Stimulated activated CD8-positive, alpha-beta memory T cell treated with anti-CD3 and anti-CD28 coated beads, Interleukin-2, amount 100 ng/mL, for 1 hour (primary cell): ENCODE measurements at places on chromosomes 4 and X.

- no peak for DNase-seq
Measured at GRCh38 chr4:105417624-105418023, 56.2 kb downstream of the PPA2 start.

DNA sequence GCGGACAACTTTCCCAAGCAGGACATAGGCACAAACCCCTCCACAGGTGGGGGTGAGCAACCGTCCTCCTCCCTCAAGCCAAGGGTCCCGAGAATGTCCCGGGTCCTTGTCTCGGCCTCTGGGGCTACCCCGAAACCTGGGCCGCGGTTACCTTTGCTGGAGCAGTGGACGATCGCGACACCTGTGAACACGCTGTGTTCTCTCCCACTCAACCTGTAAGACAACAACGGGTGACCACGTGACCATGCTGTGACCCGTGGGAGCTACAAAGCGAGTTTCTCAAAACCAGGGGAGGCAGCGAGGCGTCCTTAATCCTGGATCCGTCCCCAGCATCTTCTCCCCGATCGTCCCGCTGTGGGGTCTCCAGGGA lies 17.9 kb downstream of the ASMTL start:
- DNase-seq = no peak

GRCh38 chr4:153616006-153616555 lies 68.0 kb upstream of the TLR2 start:
- no peak for DNase-seq

- DNase-seq = no peak
Measured at GRCh38 chr4:153314915-153315314, 29.6 kb upstream of the MND1 start.

DNA sequence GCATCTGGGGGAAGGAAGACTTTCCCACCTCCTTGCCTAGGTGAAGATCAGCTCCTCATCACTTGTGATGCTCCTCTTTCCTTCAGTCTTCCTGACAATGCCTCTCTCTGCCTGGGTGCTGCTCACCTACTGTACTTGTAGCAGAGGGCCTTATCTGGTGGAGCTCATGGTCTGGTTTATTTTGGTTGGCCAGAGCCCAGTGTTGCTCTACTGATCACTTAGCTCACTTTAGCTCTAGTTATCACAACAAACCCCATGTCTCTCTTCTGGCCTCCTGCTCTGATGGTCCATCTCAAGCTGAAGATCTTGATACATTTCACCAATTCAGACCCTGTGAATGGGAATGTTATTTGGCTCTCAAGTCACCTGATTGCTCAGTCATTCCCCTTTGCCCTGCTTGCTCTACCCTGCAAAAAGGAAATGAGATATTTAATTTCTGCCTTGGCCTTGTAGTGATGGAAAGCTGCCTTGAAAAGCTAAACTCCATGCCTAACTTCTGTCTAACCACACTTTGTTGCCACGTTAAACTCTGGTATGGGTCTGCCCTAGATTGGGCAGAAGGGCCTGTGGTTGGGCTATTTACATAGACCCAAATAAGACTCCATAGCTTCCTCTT lies 30.3 kb upstream of the ADH1C start:
- no peak for DNase-seq

DNA sequence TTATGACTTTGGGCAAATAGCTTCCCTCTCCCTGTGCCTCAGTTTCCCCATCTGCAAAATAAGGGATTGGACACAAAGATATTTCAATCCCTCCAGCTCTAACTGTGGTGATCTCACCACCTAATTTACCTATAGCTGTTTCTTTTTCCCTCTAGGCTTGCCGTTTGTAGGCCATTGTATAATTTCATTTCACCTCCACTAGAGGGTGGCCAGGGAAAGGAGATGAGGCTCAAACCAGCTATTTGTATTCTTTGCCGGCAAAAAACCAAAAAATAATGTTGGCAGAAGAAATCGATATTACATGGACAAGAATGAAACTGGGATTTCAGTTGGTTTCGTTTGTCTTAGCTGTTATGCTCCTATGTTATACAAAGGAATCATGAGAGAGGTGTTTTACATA lies 36.1 kb upstream of the DOCK11 start:
- no peak for DNase-seq

DNA sequence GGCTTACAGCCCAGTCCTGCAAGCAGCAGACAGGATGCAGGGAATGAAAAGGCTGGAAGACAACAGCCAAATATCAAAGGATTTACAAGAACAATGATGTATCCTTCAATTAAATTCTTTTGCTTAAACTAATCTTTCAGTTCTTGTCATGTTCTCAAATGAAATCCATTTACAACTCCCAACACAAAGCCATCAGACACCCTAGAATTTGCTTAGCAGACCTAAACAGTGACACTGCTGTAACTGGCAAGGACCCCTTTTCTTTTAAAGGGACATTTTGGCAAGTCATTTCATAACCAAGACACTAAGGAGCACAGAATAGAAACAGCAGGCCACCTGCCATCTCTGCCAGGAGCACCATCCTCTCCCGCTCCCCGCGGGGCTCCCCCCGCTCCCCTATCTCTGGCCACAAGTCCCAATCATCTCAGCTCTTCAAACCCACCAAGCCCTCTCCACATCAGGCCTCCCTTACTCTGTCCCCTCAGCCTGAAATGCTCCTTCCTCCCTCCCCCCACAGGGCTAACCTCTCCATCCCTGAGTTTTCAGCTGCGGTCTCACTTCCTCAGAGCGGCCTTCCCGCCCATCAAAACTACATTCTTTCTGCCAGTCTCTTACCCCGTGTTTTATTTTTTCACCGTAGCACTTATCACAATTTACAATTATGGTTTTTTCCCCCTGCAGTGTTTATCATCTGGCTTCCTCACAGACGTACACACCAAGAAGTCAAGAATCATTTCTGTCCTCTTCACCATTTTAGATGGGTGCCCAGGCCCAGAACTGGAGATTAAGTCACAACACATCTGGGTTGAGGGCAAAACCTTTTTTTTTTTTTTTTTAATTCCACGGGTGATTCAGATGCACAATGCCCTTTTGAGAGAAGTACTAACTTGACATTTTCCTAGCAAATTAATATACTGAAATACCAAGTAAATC lies 45.8 kb downstream of the TSPAN5 start:
- no peak for DNase-seq

- DNase-seq = no peak
Measured at GRCh38 chrX:135453381-135453780, 31.6 kb downstream of the SMIM10L2A start.

- no peak for DNase-seq
Measured at GRCh38 chr4:32022071-32022470, 1301.9 kb downstream of the PCDH7 start.

GRCh38 chr4:165814256-165815020 lies 58.6 kb upstream of the TLL1 start:
- no peak for DNase-seq

DNA sequence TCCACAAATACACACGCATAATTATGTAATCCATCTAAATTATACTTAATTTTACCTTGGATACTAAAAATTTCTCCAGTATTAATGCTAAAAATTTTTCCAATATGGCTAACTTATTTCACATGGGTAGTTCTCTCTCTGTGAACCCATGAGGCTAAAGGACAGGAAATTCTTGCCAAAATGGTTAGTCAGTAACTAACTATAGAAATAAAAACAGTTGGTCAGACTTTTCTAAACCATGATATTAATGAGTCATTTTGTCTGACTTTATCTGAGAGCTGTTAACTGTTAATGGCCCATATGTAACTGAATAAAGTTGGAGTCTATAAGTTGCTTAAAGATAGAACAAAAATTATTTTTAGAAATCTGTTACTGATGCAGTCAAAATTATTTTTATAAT lies 549.4 kb downstream of the TLL1 start:
- no peak for DNase-seq

GRCh38 chrX:3449287-3449686 lies 102.8 kb upstream of the MXRA5 start:
- DNase-seq = no peak

DNA sequence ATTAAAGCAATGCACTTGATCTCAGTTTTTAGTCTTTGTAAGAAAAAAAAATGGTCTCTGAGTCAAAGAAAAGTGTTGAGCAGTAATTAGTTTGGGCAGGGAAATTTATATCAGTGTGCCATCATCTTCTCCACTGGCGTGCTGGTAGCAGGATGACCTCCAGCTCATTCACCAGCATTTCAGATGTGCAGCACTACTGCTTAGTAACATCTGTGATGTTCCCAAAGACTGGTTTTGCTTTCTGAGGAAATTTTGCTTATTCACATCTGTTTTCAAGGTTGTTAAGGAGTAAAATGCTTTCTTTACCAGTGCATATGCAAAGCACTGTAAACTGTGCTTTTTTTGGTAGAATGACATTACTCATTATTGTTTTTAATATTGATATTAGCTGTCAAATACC lies 540.4 kb downstream of the TRAM1L1 start:
- no peak for DNase-seq

DNA sequence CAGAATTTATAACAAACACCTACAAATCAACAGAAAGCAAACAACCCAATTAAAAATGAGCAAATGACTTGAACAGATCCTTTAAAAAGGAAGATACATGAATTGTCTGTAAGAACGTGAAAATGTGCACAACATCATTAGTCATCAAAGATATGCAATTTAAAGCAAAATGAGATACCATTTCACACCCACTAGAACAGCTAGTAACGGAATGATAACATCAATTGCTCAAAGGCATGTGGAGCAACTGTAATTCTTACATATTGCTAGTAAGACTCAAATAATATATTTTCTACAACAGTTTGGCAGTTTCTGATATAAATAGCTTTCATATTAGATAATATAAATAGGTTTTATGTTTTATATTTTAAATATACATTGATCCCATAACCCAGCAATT lies 82.5 kb downstream of the LCORL start:
- DNase-seq = no peak

DNA sequence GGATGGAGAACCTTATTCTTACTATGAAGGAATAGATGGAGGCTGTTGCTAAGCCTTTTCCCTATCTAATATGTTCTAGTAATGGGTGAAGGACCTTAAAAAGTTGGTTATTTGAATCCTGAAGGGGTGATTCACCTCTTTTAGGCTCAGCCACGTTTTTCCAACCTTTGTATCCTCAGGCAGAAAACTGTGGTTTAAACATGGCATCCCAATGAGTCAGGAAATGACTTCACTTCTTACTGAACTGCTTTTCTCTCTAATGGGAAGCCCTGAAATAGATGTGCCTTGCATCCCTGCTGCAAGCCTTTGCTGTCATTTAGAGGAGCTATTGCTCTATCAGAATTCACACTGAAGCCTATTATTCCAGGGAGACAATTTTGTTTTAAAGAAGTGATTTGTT lies 191.0 kb upstream of the ARX start:
- DNase-seq = no peak

DNA sequence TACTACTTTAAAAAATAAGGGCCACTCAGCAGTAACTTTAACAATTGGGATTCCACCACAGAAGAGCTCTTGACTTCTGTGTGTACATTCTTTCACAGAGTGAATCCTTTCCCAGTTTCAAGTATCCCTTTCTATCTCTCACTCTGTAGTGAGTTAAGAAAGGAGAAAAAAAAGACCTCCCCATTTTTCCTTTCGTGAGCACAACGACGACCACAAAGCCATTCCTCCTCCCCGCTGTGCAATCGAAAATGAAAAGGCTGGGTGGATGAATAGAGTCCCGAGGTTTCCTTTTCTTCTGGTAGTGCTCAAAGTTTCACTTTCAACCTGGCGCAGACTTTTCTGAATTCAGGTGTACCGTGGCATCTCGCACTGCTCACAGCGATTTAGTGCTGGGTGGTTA lies 58.0 kb downstream of the TAB3 start:
- DNase-seq = no peak

DNA sequence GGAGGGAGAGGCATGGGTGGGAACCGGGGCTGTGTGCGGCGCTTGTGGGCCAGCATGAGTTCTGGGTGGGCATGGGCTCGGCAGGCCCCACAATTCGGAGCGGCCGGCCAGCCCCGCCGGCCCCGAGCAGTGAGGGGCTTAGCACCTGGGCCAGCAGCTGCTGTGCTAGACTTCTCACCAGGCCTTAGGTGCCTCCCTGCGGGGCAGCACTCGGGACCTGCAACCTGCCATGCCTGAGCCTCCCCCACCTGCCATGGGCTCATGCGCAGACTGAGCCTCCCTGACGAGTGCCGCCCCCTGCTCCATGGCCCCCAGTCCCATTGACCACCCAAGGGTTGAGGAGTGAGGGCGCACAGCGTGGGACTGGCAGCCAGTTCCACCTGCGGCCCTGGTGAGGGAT lies 573.9 kb downstream of the TMA16 start:
- no peak for DNase-seq

- DNase-seq = no peak
Measured at GRCh38 chr4:84263415-84263814, 235.7 kb downstream of the NKX6-1 start.

DNA sequence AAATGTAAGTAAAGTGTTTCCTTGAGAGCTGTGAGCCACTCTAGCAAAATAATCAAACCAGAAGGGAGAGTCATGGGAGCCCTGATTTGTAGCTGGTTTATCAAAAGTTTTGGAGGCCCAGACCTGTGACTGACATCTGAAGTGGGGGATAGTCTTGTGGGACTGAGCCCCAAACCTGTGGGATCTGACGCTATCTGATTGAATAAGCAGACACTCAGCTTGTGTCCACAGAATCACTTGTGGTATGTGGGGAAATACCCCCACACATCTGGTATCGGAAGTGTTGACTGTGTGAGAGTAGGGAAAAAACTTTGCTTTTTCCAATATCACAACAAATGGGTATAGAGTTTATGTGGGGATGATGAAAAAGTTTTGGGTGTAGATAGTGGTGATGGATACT lies 35.4 kb downstream of the FUNDC1 start:
- DNase-seq = no peak

GRCh38 chr4:162849937-162850336 lies 316.8 kb downstream of the NAF1 start:
- no peak for DNase-seq

GRCh38 chr4:4574792-4575191 lies 32.9 kb upstream of the STX18 start:
- DNase-seq = no peak

DNA sequence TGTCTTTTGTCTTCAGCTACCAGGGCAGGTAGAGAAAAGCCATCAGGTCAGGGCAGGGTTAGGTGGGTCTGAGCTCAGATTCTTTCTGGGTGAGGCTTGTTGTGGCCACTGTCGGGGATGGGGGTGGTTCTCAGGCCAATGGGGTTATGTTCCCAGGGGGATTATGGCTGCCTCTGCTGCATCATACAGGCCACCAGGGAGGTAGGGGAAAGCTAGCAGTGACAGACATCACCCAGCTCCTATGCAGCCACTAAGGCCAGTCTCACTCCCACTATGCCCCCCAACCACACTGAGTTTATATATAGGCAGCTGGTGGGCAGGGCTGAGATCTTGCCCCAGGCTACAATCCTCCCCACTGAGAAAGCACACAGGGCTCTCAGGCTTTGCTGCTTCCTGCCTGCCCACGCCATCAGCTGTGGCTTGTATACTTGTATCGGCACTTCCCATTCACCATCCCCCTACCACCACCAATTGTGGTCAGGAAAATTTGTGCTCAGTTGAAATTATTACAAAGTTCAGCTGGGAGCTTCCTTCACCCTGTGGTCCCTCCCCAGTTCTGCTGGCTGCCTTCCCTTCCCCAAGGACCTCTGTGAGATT lies 72.6 kb upstream of the PTPN13 start:
- DNase-seq = no peak

- no peak for DNase-seq
Measured at GRCh38 chr4:129337228-129337620, 241.3 kb downstream of the C4orf33 start.
